NCI-H1436 (cell line): ENCODE measurements at places on chromosomes 13 and 19.

DNA sequence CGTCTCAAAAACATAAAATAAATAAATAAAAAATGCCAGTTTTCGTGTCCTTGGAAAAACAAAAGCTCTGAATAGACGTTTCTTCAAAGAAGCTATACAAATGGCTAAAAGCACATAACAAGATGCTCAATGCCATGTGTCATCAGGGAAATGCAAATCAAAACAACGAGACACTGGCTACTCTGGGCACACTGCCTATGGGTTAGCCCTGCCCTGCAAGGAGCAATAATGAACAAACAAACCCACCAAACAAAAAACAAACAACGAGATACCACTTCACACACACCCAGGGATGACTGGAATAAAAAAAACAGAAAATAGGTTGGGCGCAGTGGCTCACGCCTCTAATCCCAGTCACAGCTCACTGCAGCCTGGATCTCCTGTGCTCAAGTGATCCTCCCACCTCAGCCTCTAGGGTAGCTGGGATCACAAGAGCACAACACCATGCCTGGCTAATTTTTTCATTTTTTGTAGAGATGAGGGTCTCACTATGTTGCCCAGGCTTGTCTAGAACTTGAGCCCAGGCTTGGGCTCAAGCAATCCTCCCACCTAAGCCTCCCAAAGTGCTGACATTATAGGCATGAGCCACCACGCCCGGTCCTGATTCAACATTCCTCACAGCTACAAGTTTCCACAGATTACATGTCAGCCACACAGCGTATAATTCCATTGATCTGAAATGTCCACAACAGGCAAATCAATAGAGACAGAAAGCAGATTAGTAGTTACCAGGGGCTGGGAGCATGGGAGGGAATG lies 15.5 kb upstream of the ISYNA1 start:
- no peak for DNase-seq

DNA sequence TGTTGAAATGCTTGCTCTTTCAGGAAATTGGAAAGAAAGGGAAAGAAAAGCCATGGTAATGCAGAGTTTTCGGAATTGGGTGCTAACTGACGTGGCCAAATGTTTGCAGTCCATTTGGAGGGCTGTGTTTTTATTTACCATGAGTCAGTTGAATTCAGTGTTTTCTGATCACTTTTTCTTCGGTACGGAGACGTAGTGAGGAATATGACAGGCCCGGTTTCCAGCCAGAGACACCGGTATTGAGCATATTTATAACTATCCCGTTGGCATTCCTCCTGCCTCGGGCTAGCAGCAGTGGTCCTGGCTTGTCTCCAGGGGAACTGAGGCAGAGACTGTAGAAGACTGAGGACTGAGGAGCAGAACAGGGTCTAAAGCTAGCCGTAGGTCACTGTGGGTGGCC lies 1.0 kb downstream of the CDC16 start:
- no peak for DNase-seq

DNA sequence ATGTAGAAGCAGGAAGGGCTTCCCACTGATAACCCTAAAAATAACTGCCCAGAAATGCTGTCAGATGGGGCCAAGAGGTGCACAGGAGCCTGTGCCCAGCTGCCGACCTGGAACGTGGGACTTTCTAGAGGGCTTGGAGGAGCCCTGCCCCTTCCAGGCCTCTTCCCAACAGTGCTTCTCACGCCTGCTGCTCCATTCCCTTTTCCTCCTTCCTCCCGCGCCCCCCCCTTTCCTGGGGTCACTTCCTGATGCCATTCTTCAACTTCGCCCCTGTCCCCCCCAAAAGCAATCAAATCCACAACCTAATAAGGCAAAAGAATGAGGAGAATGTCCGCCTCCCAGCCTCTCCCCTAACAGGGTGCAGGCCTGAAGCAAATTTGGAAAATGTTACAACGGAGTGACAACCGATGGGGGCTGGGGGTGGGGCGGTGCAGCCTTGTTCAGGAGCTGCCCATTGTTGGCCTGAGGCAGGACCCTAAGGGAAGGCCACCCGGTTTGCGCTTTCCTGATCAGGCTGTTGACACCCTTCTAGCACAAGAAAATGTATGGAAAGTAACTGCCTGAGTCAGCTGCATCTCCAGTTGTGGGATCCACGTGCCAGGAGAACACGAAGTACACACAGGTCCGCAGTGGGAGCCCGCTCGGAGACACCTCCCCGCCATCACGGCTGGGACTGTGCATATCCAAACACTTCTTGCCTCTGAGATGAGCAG lies 18.7 kb downstream of the ACTN4 start:
- DNase-seq: no peak

DNA sequence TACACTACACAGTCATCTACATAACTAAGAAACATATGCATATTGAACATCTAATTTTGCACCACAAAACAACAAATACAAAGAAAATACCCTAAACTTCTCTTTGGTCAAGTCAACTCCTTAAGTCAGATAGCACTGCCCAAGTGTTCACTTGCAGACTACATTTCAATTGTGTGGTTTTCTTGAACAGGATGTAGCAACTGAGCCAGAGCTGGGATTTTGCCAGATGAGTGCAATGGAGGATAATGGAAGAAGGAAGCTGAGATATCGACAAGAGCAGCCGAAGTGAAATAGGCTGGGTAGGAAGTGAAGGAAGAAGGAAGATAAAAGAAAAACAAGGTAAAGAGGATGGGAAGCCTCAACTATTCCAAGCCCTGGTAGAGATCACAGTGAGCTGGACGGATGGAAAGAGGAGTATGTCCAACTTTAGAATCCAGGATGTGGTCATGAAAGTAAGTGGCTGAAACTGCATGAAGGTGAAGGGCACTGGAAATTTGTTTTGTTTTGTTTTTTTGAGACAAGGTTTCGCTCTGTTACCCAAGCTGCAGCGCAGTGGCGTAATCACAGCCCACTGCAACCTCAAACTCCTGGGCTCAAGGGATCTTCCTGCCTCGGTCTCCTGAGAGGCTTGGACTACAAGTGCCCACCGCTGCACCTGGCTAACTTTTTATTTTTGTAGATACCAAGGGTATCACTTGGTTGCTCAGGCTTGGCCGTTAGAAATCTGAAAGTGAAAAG lies 15.0 kb downstream of the NUFIP1 start:
- no peak for DNase-seq

GRCh38 chr13:108155185-108156106 lies 59.9 kb downstream of the LIG4 start:
- peak; percentile 52 for DNase-seq

- DNase-seq: no peak
Observed at GRCh38 chr13:57813651-57814050, 182.1 kb downstream of the PCDH17 start.

GRCh38 chr19:15048885-15049541 lies at the start of gene CASP14:
Gene CASP14, plus strand, starts transcription at chr19:15049480. Its CDS starts 2,772 bp downstream, at chr19:15052252.
- DNase-seq: no peak

DNA sequence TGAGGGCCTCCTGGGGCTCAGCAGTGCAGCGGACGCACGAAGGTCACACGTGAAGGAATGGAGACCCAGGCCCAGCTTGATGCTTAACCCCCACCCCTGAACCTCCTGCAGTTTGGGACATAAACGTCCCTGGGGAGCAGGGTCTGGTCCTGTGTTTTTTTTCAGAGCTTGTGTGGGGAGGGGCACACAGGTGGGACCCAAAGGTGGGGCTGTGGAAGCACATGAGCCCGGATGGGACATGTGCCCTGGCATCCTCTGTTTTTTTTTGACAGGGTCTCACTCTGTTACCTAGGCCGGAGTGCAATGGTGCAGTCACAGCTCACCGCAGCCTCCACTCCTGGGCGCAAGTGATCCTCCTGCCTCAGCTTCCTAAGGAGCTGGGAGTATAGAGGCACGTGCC lies 20.5 kb downstream of the UBXN6 start:
- no peak for DNase-seq

- no peak for DNase-seq
Observed at GRCh38 chr19:15025217-15025616, 24.1 kb upstream of the CASP14 start.

DNA sequence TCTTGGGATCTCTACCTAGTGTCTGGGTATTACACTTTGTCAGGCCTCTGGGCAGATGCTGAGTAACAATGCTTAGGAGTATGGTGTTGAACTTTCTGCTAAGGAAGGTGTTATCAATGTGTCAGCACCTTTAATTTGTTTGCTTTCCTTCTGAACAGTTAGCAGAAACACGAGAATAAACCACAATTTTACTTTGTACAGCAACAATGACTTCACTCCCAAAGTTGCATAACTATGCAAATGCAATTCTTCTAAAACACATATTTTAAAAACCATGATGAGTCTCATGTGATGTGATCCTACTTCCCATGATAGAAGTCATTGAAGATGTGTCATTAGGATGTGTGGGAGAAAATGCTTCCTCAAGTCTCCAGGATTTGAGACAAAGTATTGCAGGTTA lies 155.0 kb downstream of the POSTN start:
- no peak for DNase-seq

DNA sequence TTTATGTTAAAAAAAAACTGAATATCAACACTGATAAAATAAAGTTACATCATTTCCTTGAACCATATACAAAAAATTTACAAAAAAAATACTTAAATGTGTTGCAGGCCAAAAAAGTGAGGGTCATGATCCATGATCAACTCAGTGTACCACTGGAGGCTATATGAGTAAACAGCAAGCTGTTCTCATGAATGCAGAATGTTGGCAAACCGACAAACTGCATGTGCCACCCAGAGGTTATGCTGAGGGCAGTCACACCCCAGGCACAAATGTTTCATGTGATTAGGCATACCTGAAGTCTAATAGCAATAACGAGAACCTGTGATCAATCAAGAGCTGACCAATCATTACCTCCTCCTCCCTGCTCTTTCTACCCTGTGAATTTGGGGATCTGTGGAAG lies 91.9 kb downstream of the ZNF431 start:
- DNase-seq: no peak

DNA sequence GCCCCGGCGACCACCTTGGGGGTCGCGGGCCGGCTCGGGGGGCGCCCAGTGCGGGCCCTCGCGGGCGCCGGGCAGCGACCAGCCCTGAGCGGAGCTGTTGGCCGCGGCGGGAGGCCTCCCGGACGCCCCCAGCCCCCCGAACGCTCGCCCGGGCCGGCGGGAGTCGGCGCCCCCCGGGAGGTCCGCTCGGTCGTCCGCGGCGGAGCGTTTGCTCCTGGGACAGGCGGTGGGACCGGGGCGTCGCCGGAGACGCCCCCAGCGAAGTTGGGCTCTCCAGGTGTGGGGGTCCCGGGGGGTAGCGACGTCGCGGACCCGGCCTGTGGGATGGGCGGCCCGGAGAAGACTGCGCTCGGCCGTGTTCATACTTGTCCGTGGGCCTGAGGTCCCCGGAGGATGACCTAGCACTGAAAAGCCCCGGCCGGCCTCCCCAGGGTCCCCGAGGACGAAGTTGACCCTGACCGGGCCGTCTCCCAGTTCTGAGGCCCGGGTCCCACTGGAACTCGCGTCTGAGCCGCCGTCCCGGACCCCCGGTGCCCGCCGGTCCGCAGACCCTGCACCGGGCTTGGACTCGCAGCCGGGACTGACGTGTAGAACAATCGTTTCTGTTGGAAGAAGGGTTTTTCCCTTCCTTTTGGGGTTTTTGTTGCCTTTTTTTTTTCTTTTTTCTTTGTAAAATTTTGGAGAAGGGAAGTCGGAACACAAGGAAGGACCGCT lies 729 bp downstream of the STK11 start:
- DNase-seq: no peak

DNA sequence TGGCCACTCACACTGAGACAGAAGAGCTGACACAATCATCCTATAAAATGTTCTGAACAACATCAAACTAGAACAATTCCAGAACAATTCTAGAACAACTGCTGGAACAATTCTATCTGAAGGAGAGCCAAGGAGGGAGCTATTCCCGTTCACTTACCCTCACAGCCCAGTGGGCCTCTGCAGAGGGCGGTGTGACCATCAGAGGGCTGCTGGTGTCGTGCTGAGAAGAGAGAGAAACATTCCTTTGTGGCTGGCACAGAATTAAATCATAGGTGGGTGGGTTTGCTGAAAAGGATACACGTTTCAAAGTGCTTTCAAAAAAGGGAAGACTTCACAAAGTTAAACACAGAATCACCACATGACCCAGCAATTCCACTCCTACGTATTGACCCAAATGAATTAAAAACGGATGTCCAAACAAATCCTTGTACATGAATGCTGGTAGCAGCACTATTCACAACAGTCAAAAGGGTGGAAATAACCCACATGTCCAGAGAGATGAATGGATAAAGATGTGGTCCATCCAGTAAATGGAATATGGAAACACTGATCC lies 34.9 kb downstream of the EPS15L1 start:
- DNase-seq: no peak

GRCh38 chr19:53333066-53333462 lies 485 bp upstream of the ZNF845 start:
- peak; percentile 33 for DNase-seq

GRCh38 chr13:110524541-110525257 lies 36.8 kb downstream of the RAB20 start:
- no peak for DNase-seq

DNA sequence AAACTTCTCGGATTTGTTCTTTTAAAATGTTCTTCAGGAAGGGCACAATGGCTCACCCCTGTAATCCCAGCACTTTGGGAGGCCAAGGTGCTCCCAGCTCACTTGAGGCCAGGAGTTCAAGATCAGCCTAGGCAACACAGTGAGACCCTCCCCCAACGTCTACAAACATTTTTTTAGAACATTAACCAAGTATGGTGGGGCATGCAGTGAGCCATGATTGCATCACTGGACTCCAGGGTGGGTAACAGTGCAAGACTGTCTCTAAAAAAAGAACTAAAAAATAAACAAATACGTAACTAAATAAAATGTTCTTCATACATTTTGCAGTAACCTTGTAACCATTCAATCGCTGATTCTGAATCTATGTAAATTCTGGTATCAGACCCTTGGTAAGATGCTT lies 2.1 kb upstream of the IPO5 start:
- no peak for DNase-seq
